ENCODE measurements at places on chromosomes 4 and X.

DNA sequence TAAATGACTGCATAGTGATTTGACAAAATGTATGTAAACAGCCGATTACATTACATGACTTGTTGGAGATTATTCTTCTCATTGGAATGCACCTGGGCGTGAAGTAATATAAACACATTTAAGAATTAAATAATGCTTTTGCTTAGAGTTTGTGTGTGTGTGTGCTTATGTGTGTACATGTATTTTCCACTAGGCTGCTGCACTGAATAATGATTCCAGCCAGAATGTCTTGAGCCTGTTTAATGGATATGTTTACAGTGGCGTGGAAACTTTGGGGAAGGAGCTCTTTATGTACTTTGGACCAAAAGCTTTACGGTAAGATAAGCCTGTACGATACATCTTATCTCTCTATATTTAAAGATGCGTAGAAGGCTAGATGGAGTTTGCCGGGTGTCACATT is 12.6 kb downstream of the NEIL3 start:
- no peak for DNase-seq

GRCh38 chrX:22314211-22314610 is 41.5 kb downstream of the CBLL2 start:
- DNase-seq = no peak

DNA sequence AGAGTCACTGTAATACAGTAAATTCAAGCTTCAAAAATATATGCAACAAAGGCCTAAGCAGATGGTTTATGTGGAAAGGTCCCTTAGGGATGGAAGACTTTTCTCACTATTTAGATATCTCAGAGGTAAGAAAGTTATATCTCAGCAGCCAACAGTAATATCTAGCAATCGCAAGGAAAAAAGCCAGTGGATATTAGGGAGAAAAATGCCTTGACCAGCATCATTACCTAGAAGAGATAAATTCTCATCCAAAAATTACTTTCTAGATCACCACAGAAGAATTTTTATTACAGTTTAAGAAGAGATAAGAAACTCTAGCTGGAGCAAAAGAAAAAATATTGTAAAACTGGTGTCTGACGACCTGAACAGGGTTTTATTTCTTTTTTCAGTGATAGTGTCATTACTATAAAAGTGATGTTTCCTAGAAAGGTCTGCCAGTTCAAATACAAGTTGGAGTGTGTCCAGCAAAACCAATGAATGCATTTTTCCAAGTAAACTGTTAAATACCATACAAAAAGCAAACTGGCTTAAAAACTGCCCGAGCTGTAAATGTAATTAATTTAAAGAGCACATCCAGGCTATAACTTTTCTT is 100.0 kb downstream of the ATP11C start:
- DNase-seq = no peak

DNA sequence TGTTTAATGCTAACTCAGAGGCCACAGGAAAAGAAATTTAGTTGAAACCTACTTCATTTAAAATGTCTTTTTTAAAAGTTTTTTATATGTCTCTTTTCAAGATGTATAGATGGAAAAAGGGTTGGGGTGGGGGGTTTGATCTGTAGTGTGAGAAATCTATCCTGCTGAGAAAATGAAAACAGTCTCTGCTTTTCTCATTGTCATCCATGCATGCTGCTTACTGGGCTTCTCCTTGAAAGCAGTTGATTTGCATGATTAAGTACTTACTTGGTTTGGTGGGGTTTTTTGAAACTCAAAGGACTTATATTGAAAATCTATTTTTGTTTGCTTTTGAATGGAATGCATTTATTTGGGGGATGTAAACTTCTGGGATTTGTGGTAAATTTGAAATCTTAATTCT is 313.6 kb upstream of the DKK2 start:
- no peak for DNase-seq

- DNase-seq = no peak
These were observed 9.9 kb downstream of the TACC3 start for GRCh38 chr4:1731180-1731579.

- no peak for DNase-seq
These were observed 98.7 kb upstream of the CCSER1 start for GRCh38 chr4:90028460-90028859.

DNA sequence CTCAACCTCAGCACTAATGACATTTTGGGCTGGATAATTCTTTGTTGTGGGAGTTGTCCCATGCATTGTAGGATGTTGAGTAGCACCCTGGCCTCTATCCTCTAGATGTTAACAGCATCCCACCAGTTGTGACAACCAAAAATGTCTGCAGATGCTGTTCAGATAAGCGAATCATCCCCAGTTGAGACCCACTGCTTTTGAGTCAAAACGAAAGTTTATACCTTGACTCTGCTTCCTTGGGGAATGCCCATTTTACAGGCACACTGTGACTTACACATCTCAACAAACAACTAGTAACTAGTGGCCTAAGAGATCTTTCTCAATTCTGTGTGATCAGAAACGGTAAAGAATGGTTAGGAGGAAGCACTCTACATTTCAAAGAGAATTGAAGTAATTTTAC is 37.0 kb downstream of the SEPSECS start:
- no peak for DNase-seq

DNA sequence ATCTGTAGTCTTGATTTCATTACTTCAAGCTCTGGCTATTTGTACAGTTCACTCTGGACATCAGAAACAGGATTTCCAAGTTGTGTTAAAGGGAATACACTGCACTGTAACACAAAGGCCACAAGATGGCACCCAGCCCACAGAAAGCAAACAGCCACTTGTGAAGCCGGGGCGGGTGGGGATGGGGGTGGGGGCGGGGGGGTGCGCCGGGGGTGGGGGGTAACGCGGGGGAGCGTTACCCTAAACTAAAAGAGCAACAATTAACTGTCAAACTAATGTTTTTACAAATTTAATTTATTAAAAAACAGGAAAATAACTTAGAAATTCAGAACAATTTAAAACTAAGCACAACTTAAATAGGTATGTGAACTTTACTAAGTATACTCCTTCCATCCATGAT is 27.3 kb downstream of the PRDX4 start:
- peak; percentile 2 for DNase-seq

GRCh38 chrX:123337886-123338639 is 154.0 kb downstream of the GRIA3 start:
- DNase-seq = no peak

- DNase-seq = no peak
These were observed 197.9 kb downstream of the PRDM5 start for GRCh38 chr4:120724656-120725055.

DNA sequence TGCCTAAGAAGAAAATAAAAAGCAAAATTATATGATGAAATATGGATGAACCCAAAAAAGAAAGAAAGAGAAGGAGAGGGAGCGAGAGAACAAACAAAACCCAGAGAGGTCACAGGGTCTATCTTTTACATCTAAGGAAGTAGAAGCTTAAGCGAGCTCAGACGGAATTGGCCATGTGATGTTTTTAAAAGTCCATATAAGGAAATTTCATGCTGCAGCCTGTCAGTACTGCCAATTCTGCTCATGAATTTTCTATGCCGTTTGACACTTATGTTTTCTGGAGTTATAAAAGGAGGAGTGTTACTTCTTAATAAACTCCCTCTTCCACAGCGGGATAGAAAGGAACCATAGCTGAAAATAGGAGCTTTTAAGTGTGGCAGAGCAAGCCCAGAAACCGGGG is 32.9 kb upstream of the DCX start:
- no peak for DNase-seq

- DNase-seq = no peak
These were observed 130.5 kb upstream of the SLITRK2 start for GRCh38 chrX:145687146-145687545.

DNA sequence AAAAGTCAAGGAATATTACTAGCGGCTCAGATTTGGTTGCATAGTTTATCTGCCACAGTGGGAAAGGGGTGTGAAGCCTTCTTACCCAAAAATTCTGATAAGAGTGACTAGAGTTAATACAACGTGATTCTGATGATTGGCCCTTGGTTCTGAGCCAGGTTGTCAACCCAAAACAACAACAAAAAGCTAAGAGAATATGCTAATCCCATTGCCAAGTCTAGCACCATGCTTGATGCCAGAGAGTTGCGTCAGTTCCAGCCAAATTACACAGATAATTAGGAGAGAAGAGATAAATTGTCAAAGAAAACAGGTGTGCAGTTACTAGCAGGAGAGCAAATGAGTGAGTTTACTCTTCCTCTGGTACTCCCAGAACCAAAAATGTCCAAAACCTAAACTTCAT is 287.4 kb upstream of the AGA start:
- no peak for DNase-seq

- no peak for DNase-seq
These were observed 114.1 kb upstream of the NPY2R start for GRCh38 chr4:155094201-155094820.

- no peak for DNase-seq
These were observed 66.8 kb upstream of the AFAP1 start for GRCh38 chr4:8006471-8006870.

DNA sequence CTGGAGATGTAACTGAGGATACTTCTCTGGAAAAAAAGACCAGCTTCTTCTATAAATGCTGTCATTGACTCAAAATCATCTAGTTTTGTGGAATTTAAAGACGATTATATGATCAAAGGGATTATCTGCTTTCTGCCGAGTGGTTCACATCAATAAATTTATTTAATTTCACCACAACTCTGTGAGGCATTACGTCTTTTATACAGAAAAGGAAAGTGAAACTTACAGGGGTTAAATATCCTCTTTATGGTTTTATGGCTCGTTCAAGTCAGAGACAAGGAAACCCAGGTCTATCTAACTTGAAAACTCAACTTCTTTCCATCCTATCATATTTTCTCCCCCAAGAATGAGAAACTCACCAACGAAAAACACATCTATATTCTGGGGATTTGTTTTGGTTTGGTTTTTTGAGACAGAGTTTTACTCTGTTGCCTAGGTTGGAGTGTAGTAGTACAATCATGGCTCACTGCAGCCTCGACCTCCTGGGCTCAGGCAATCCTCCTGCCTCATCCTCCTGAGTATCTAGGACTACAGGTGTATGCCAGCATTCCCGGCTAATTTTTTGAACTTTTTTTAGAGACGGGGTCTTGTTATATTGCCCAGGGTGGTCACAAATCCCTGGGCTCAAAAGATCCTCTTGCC is 377.9 kb upstream of the EMCN start:
- DNase-seq = no peak

DNA sequence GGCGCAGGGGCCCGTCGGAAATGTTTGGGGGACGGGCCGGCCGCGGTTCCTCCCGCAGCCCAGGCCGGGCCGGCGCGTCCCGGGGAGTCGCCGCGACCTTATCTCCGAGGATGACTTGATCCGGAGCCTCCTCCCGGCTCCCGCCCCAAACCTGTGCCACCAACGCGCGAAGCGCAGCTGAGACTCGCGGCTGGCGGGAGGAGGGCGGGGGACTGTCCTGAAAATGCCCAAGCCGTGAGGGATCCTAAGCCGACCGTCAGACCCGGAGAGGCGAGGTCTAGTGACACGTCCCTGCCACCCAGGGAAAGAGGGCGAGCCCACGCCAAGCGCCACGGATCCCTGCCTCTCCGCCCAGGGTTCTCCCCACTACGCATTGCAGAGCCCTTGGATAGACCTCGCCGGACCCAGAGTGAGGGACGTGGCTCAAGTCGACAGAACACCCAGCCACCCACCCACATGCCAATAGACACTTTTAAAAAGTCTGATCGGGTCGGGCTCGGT is 26.9 kb downstream of the UTP14A start:
- no peak for DNase-seq

- no peak for DNase-seq
These were observed 12.4 kb downstream of the CLCN4 start for GRCh38 chrX:10169175-10169574.

DNA sequence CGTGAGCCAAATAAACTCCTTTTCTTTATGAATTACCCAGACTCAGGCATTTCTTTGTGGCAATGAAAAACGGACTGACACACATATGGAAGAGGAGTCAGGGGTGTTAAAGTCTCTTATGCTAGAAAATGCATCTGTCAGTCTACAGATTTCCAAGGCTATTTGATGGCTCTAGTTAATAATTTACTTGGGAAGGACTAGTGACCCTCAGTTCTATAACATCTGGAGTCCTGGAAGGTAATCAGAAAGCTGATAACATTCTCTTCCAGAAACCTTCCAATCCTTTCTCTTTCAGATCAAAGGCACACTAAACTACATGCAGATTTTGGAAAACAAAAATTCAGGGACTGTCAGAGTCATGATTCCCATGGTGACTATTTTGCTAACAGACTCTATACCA is 142.0 kb upstream of the TEX13D start:
- no peak for DNase-seq

DNA sequence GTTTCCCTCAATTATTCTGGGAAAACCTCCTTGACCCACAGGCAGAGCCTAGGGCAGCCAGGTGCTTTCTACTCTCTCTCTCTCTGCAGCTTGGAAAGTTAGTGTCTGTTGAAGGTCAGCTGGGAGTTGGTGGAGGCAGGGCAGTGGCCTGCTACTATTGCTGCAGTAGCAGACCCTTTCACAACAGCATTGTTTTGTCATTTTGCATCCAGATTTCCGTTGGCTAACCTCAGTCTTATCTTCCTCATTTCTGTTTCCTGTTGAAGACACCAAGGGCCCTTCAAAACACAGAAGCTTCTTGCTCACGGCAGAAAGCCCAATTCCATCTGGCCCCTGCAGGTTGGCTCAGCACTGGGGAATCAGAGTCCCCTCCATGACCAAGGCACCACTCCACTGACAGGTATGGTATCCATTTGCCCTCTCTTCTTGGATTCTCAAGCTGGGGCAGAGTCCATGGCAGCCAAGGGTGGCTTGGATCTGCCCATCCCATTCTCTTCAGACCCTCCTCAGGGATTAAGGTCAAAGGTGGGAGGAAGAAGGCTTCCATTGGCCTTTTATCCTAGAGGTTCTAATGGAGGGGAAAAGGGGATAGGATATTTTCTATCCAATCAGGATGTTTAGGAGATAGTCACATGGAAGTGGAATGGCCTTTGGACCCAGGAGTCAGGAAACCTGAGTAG is 24.6 kb downstream of the VSIG4 start:
- DNase-seq = no peak

- no peak for DNase-seq
These were observed 4.6 kb upstream of the ANKRD50 start for GRCh38 chr4:124717101-124717500.

DNA sequence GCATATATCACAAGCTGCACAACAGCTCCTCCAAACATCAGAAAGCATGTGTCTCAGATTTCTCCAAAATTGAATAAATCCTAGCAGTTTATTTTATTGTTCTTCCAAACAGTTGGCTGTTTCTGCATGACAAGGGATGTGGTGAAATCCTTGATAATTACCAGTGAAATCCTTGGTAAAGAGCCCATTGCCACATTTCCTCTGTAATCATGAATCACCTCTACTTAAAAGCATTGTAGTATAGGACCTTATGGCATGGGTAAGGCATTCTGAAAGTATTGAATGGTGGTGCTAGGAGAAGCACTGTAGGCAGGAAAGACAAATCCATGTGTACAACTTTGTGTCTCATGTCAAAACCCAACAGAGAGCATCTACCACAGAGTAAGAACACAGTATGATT is 135.8 kb upstream of the NDST3 start:
- no peak for DNase-seq
